ENCODE measurements at places on chromosomes 5 and 9.
A peak's percentile ranks its signal among the peaks of the same experiment; 100 is the strongest.

DNA sequence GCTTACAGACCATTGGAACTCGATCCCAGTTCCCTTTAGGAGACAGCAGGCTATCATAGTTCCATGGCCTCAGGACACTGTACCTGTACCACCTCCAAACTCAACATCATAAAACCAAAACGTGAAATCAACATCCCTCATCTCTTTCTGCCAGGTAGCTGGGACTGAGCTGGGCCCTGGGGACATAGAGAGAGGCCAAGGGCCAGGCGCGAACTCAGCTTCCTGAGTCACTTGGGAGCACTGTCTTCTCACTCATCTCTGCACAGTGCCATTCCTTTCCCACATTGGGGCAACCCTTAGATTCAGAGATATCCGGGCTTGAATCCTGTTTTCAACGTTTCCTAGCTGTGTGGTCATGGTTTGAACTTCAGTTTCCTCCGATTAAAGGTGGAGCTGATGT is 12.2 kb downstream of the DAB2IP start:
- DNase-seq: no peak

DNA sequence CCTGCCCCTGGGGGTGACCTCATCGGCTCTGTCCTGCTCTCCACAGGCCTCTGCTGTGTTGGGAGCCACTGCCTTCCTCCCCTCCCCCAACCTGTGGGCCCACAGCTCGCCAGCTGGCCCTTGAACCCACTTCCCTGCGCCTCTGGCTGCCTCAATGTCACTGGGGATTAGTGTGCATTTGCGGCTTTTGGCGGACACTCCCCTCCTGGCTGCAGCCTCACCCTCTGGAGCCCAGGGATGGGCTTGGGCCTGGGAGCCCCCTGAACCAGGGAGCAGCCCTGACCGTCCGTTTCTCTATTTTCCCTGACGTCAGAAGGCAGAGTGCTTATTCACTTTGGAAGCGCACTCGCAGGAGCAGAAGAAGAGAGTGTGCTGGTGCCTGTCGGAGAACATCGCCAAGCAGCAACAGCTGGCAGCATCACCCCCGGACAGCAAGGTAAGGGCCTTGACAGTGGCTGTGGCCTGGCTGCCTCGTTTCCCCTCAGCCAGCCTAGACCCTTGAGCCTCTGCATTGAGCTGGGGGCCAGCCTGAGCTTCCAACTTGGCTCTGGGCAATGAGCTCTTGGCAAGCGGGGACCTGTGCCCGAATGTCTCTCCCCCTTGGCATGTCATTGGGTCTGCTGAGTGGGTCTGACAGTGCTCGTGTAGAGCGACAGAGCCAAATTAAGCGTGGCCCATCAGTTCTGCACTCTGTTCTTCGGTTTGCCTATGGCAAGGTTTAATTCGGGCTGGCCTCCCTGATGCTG is 73.1 kb downstream of the RGS3 start:
- DNase-seq: no peak

GRCh38 chr5:80654054-80654390 is 430 bp upstream of the MSH3 start:
- DNase-seq: no peak

DNA sequence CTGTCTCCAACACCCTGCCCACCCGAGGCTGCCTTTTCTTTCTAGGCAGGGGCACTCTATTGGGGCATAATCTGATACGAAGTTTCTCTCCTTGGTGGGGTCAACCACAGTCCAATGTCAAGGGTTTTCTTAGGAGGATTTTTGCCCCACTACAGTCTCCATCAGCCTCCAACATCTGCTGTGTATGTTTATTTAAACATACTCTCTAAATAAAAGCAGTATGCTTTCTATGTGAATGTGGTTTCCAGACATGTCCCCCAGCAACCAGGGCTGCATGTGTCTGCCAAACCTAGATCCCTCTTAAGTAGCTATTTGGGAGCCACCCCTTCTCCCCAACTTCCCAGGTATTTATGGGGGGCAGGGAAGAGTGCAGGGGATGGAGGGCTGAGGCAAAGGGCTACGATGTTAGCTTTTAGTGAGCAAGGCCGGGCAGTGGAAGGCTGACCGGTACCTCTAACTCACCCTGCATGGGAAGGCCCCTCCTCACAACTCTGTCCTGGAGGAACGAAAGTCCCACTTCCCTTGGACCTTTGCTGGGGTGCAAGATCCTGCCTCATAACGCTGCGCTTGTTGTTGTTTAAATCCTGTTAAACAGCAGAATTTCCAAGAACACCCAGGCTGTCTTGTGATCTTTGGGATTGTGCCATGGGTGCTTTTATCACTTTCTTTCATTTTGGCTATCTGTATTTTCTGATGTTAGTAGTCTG is 75.4 kb downstream of the NREP start:
- peak; percentile 17 for DNase-seq

DNA sequence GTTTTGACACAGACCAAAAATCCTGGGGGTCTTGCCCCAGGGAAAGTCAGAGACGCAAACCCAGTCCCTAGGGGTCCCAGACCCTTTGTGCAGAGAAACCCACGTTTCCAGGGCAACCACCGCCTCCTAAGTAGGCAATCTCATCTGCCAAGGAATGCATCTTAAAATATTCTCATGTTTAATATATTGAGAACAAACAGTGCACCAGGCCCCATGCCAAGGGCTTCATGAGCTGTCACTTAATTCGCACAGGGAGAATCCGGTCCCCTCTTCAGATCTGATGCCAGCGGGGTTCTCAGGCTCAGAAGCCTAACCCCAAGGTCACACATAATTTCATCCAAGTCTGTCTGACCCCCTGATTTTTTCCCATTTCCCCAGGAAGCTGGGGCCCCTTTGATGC is 28.8 kb downstream of the CPLX2 start:
- no peak for DNase-seq

GRCh38 chr5:94632024-94632423 is 13.6 kb downstream of the SLF1 start:
- DNase-seq: no peak

DNA sequence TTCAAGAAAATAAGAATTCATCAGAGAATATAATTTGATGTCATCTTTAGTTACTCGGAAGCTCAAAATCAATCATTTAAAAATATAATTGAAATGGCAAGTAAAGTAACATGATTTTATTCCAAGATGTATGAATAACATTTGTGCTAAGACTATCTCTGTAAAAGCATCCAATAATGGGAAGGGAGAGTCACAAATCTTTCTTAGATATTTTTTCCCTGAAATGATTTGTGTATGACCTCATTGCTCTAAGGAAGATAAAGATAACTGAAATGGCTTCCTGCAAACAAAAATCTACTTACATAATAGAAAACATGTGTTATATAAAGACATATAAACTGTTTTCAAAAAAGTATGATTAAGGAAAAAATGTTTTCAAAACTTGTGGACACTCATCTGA is 97.4 kb upstream of the FGF10 start:
- no peak for DNase-seq

DNA sequence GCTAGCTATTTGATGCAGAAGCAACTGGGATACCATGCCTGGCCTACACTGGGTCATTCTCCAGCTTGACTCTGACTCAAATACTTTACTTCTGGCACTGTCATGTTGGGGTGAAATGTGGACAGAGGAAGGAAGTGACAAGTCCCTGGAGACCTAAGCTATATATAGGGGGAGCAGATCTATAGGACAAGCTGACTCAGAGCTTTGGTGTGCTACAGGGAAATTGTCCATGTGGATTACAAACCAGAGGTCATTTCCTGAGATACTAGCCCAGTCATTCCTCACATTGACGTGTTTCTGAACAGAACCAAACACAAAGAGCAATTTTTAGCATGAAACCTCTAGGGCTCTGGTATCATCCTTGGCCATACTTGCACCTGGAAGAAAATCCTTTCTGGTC is 531.6 kb upstream of the CLINT1 start:
- DNase-seq: no peak

DNA sequence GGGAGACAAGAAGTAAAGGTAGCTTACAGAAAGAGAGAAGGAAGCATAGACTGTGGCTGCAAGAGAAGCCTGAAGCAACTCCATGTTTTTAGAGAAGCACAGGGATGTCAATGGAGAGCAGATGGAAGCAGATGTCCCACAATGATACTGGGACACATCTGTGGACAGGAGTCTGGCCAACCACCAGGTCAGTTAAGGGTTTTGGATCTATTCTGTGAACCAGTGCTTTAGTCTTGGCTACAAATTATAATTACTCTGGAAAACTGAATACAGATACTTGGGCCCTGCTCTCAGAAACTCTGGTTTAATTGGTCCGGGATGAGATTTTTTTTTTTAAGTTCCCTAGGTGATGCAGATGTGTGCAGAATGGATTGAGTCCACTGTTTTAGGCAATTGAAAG is 592.8 kb downstream of the CSNK1G3 start:
- no peak for DNase-seq

GRCh38 chr9:132031467-132032237 is 48.0 kb downstream of the MED27 start:
- DNase-seq: no peak

GRCh38 chr9:120915854-120916470 is 10.6 kb downstream of the TRAF1 start:
- no peak for DNase-seq

- DNase-seq: no peak
These were observed 84.8 kb upstream of the IRX1 start for GRCh38 chr5:3510642-3511417.

GRCh38 chr5:97338729-97339128 is 155.7 kb upstream of the RIOK2 start:
- no peak for DNase-seq

DNA sequence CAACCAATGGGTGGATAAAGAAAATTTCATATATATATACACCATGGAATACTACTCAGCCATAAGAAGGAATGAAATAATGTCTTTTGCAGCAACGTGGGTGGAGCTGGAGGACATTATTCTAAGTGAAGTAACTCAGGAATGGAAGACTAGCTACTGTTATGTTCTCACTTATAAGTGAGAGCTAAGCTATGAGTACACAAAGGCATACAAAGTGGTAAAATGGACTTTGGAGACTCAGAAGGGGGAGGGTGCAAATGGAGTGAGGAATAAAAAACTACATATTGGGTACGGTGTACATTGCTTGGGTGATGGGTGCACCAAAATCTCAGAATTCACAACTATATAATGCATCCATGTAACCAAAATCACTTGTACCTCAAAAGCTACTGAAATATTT is 67.2 kb upstream of the RUSC2 start:
- no peak for DNase-seq

GRCh38 chr5:106637275-106637674 is 1033.5 kb downstream of the EFNA5 start:
- no peak for DNase-seq

DNA sequence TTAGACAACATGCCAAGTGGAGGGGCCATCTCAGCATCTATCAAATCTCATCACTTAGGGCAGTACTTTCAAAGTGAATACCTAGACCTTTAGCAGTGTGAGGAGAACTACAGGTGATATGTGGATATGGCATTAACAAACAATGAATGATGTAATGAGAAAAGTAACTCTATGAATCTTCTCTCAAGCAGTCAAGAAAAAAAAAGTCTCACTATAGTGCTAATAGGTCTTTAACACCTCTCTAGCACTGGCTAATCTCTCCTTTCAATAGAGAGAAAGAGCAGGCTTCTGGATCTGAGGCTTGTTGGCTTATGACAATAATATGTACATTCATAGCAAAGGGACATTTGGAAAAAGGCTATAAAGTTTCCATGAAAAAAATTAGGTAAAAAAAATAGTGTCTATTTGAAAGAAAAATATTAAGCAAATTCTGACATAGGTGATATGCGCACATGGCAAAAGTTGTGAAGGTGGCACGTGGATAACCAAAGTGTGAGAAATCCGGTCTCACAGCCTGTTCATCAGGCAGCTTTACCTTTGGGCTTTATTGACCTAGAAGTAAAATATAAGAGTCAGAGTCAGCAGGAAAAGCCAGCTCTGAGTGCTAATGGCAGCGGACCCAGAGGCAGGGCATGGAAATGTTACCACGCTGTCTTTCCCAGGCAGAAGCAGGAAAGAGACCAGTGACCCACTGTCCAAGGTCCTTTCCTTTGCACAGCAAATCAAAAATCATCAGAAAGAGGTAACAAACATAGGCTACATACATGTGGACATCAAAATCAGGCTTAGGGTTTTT is 203.4 kb downstream of the EFNA5 start:
- no peak for DNase-seq

DNA sequence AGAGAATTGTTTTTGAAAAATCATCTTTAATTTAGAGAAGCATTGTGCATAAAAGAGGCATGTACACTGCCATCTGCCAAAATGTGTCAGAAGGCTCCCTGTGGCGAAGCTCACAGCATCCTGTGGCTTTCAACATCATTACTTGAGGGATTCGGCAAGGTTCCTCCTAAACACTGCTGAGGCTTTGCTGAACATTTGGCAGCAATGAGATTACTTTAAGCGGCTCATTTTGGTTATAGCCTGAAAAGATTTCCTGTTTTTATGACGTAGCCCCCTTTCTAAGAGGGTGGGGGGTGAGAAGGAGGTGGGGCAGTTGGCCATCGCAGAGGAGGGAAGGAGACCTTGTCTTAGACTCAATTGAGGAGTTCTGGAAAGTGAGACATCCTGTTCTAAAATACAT is 469.4 kb downstream of the RASEF start:
- no peak for DNase-seq

DNA sequence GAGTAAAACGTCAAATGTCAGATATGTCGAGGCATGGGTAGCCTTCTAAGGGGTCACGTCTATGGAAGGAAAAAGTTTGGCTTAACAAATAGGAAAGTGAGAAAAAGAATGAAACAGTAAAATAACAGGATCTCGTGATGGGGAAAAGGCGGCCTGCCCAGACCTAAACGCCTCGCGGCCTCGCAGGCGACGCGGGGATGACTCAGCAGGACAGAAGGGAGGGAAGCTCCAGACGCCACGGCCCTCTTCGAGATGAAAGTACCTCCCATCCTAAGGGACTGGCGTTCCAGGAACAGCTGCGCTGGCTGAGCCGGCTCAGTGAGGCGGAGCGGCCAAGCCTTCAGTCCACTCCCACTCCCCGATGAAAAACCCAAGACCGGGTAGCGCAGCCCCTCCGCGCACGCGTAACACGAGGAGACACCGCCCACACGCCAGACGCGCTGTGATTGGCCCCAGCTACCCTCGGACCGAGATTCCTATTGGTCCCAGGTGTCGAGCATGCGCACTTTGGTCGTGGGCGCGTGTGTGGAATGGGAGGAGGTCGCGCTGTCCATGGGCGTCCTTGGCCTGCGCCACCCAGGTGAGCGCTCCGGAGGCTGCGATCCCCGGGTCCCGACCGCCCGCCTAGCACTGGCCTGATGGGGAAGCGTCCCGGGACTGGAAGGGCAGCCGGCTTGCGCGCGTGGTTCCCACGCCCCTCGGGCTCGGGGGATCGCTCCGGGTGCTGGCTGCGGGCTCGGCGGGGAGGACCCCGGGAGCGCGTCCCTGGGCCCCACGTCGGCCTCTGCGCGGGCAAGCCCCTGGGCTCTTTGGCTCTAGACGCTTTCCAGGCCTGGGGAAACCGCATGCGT is 588.5 kb downstream of the MTRR start:
- peak; percentile 88 for DNase-seq

DNA sequence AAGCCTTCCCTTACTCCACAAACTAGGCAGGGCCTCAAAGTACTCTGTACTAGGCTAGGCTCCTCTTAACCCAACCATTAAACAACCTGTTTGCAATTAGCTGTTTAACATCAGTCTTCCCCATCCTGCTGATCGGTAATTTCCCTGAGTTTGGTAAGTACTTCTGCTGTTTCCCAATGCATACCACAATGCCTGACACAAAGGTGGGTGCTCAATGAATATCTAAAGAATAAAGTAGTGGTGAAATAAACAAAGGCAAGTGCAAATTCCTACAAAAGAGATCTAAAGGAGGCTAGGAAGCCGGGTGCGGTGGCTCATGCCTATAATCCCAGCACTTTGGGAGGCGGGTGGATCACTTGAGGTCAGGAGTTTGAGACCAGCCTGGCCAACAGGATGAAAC is 25.0 kb downstream of the FBXW2 start:
- DNase-seq: no peak

- no peak for DNase-seq
These were observed 2074.5 kb downstream of the MAT2B start for GRCh38 chr5:165579911-165580310.
